ENCODE measurements at places on chromosomes 2 and 18. TPM values are rescaled to one million over a fixed set of nuclear protein-coding genes. Genes with fewer than 3 reads are reported as not detected.

- no peaks in the 10 kb centered on the region for H3K4me1 ChIP-seq
- H3K36me3 ChIP-seq: no peaks in the 10 kb centered on the region
- H3K27ac ChIP-seq: no peak overlapping the region
- DNase-seq: no peak
- no peak overlapping the region for H3K4me3 ChIP-seq
Measured at GRCh38 chr18:78514910-78515670, 464.5 kb upstream of the SALL3 start.

DNA sequence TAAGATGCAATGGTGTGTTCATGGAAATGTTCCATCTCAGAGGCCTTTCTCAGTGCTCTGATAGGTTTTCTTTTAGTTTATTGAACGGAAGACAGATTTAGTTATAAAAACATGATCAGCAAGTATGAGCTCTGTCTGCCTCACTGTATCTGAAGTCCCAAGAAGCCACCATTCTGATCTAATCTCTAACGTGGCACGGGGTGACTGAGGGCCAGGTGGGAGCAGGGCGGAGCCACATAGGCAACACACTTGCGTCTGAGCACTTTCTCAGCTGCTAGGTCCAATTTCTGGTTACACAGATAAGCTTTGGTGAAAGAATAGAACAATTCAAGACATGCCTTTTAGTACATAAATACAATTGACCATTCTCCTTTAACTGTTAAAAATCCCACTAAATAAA is 60.4 kb downstream of the SNTG2 start:
- H3K27me3 ChIP-seq: peaks cover 13% of the 10 kb centered on the region
- H3K36me3 ChIP-seq: no peaks in the 10 kb centered on the region
- DNase-seq: no peak
- H3K4me3 ChIP-seq: no peak overlapping the region

DNA sequence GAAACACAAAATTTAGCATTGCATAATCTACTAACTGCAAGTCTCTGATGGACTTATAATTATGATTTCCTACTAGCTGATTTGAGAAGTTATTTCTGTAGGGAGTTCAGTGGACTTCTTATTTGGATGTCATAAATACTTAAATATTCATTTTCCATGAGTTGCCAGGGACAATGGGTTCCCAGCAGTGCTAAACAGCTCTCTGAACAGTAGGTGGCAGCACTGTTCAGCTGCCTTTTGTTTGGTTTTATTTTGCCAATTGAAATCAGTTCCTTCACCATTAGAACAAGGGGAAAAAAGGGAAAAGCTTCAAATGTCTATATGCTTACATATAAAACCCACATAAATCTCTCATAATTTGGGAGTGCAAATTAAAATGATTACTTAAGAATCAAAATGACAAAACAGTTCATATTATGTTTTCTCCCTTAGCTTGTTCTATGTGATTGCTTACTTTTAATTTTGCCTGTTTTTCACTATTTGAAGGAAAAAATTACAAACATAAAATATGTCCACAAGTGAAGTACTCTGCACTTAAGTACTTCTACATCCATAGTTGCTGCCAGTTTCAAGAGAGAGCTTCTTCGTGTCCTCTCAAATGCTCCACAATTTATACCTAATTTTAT is 898.9 kb downstream of the CPS1 start:
- DNase-seq: peak; percentile 27
- H3K27me3 ChIP-seq: no peaks in the 10 kb centered on the region
- H3K4me3 ChIP-seq: no peak overlapping the region
- no peaks in the 10 kb centered on the region for H3K36me3 ChIP-seq
- no peak overlapping the region for H3K27ac ChIP-seq

GRCh38 chr2:105121434-105121833 is 83.6 kb downstream of the MRPS9 start:
- H3K36me3 ChIP-seq: no peaks in the 10 kb centered on the region
- no peak for DNase-seq
- no peaks in the 10 kb centered on the region for H3K27me3 ChIP-seq
- no peaks in the 10 kb centered on the region for H3K4me1 ChIP-seq
- no peak overlapping the region for H3K27ac ChIP-seq
- H3K4me3 ChIP-seq: no peak overlapping the region

GRCh38 chr2:172484706-172485105 is 57.3 kb downstream of the ITGA6 start:
- no peak for DNase-seq
- H3K27ac ChIP-seq: no peak overlapping the region
- H3K4me3 ChIP-seq: no peak overlapping the region
- H3K27me3 ChIP-seq: no peaks in the 10 kb centered on the region

DNA sequence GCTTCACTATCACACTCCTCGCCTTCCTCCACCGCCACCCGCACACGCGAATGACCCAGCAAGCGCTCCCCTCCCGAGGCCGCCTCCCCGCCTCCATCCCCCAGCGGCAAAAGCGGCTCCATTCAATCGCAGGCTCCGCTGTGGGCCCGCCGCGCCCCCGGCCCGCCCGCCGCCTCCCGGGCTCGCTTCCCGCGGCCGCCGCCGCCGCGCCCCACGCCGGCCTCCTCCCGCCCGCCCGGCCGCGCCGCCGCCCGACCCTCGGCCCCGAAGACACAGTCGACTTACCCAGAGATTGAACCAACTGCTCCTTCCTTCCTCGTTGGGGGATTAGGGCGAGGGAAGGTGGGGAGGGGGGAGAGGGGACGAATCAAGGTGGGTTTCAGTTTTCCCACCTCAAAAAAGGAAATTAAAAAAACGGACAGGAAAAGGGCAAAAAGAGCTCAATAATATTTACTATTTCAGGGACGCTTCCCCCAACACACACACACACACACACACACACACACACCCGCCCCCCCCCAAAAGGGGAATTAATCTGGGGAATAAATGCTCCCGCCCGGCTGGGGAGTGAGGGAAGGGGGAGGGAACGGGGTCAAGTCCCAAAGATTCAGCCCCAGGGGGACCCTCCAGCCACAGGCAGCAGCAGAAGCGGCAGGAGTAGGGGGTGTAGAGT is 743 bp downstream of the XPO1 start:
- H3K36me3 ChIP-seq: peaks cover 28% of the 10 kb centered on the region
- peak overlapping the region; percentile 89 for H3K4me3 ChIP-seq
- peak overlapping the region; percentile 94 for H3K27ac ChIP-seq
- peaks cover 25% of the 10 kb centered on the region for H3K4me1 ChIP-seq

DNA sequence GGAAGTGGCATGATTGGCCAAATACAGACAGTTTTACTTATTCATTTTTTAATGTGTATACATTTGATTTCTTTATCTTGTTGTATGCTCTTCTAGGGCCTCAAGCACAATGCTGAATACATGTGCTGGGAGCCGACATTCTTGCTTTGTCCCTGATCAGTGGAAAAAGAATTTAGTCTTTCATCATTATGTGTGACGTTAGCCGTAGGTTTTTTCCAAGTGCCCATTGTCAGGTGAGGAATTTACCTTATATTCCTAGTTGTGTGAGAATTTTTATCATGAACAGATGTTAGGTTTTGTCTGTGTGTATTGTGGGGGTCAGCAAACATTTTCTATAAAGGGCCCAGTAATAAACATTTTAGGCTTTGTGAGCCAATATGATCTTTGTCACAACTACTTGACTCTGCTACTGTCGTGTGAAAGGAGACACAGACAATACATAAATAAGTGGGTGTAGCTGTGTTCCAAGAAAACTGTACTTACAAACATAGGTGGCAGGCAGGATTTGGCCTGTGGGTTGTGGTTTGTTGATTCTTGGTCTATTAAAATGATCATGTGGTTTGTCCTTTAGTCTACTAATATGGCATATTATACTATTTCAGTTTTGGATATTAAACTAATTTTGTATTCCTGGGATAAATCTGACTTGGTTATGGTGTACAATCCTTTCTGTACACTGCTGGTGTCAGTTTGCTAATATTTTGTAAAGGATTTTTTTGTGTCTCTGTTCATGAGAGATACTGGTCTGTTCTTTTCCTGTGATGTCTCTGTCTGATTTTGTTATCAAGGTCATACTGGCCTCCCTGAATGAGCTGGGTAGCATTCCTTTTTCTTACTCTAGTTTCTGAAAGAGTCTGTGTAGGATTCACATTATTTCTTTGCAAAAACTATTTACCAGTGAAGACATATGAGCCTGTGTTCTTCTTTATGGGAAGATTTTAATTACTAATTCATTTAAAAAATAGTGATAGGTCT is 132.2 kb upstream of the SMAD7 start:
- H3K36me3 ChIP-seq: peaks cover 15% of the 10 kb centered on the region
- no peak overlapping the region for H3K4me3 ChIP-seq
- peaks cover 30% of the 10 kb centered on the region for H3K4me1 ChIP-seq

- H3K27ac ChIP-seq: no peak overlapping the region
- no peak for DNase-seq
- H3K27me3 ChIP-seq: no peaks in the 10 kb centered on the region
- H3K4me1 ChIP-seq: peaks cover 6% of the 10 kb centered on the region
- H3K36me3 ChIP-seq: peaks cover 9% of the 10 kb centered on the region
Measured at GRCh38 chr2:127358044-127358443, 29.7 kb downstream of the MAP3K2 start.

- no peak overlapping the region for H3K4me3 ChIP-seq
- no peak for DNase-seq
- H3K27ac ChIP-seq: no peak overlapping the region
- H3K36me3 ChIP-seq: no peaks in the 10 kb centered on the region
- H3K4me1 ChIP-seq: no peaks in the 10 kb centered on the region
- H3K27me3 ChIP-seq: no peaks in the 10 kb centered on the region
Measured at GRCh38 chr2:223109341-223109740, 57.4 kb downstream of the KCNE4 start.

DNA sequence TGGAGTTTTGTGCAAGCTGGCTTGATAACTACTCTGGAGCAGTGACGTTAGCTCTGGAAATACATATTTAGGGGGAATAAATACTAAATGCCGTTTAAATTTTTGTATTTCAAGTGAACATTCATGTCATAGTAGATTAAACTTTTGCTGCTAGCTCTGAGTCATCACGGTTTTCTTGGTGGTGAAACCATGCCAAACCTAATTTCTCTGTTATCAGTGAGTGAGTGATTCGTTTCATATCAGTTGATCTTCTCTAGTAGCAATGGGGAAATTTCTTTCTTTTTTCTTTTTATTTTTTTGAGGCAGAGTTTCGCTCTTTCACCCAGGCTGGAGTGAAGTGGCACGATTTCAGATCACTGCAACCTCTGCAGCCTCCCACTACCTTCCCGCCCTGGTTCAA is 211.1 kb downstream of the PTPRM start:
- no peak overlapping the region for H3K4me3 ChIP-seq
- DNase-seq: no peak
- no peak overlapping the region for H3K27ac ChIP-seq
- no peaks in the 10 kb centered on the region for H3K4me1 ChIP-seq

DNA sequence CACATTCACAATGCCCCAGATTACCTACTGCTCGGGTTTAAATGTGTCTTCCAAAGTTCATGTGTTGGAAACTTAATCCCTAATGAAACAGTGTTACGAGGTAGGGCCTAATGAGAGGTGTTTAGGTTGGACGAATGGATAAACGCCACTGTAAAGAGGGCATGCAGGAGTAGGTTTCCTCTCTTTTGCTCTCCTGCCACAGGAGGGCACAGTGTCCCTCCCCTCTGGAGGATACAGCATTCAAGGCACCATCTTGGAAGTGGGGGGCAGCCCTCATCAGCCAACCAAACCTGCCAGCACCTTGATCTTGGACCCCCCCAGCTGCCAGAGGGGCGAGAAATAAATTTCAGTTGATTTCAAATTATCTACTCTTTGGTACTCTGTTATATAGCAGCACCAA is 103.5 kb downstream of the TSHZ1 start:
- H3K27me3 ChIP-seq: no peaks in the 10 kb centered on the region
- DNase-seq: no peak
- H3K36me3 ChIP-seq: no peaks in the 10 kb centered on the region
- no peaks in the 10 kb centered on the region for H3K4me1 ChIP-seq
- H3K4me3 ChIP-seq: no peak overlapping the region

- DNase-seq: no peak
- H3K27me3 ChIP-seq: peaks cover 3% of the 10 kb centered on the region
- H3K4me1 ChIP-seq: no peaks in the 10 kb centered on the region
- no peak overlapping the region for H3K4me3 ChIP-seq
- H3K27ac ChIP-seq: no peak overlapping the region
Measured at GRCh38 chr2:88165332-88166003, 4.7 kb upstream of the THNSL2 start.

DNA sequence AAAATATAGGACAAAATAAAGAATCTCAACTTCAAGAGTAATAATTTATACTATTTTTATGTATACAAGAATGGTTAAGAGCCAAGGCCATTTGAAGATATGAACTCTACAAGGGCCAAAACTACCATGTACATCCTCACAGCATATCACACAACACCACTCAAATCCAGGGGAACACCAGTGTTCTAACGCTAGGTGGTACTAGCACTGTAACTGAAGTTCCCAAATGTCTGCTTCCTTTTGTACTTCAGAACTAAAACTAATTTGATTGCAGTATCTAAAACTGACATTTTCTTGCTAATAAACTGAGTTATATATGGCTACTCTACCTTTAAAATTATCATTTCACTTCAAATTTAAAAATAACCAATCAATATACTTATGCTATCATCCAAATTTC is 47.0 kb downstream of the REV1 start:
- H3K36me3 ChIP-seq: peaks cover 27% of the 10 kb centered on the region
- no peaks in the 10 kb centered on the region for H3K27me3 ChIP-seq
- DNase-seq: no peak
- no peak overlapping the region for H3K4me3 ChIP-seq
- H3K4me1 ChIP-seq: peaks cover 17% of the 10 kb centered on the region

- no peaks in the 10 kb centered on the region for H3K27me3 ChIP-seq
- DNase-seq: no peak
- H3K4me1 ChIP-seq: no peaks in the 10 kb centered on the region
- no peak overlapping the region for H3K27ac ChIP-seq
- H3K4me3 ChIP-seq: no peak overlapping the region
Measured at GRCh38 chr18:48356909-48357631, 52.1 kb downstream of the ZBTB7C start.

GRCh38 chr2:203631068-203631757 is 75.2 kb upstream of the CD28 start:
- H3K27ac ChIP-seq: no peak overlapping the region
- no peak for DNase-seq
- H3K4me3 ChIP-seq: no peak overlapping the region
- H3K36me3 ChIP-seq: no peaks in the 10 kb centered on the region

DNA sequence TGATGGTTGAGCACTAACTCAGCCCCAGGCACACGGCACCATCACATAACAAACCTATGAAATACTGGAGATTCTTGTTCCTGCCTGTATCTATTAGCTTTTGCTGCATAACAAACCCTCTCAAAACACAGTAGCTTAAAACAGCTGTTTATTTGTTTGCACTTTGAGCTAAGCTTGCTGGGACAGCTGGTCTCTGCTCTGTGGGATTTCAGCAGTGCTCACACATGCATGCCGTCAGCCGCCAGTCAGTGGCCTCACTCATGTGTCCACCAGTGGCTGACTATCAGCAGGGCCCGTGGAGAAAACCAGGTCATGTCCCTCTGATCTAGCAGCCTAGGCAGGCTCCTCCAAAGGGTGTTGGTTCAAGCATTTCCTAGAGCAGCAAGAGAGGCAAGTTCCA is 52.8 kb upstream of the RAB12 start:
- H3K4me3 ChIP-seq: no peak overlapping the region
- no peak overlapping the region for H3K27ac ChIP-seq
- DNase-seq: no peak
- peaks cover 11% of the 10 kb centered on the region for H3K27me3 ChIP-seq

GRCh38 chr2:105324732-105325131 is 4.8 kb downstream of the TGFBRAP1 start:
- H3K36me3 ChIP-seq: peaks cover 7% of the 10 kb centered on the region
- DNase-seq: no peak
- no peak overlapping the region for H3K4me3 ChIP-seq
- no peaks in the 10 kb centered on the region for H3K27me3 ChIP-seq
- no peak overlapping the region for H3K27ac ChIP-seq

The TUBA4A gene
- 286 TPM for total RNA-seq

The SESTD1 gene
- 15.4 TPM for total RNA-seq

The ARID5A gene
- 40.1 TPM for total RNA-seq

The MGAT4A gene
- total RNA-seq: 73.4 TPM

The CCDC141 gene
- 19.5 TPM for total RNA-seq

The ELP2 gene
- 57.6 TPM for total RNA-seq
